ENCODE measurements at places on chromosomes 6 and 20. TPM values are rescaled to one million over a fixed set of nuclear protein-coding genes. Genes with fewer than 3 reads are reported as not detected.
A peak's percentile ranks its signal among the peaks of the same experiment; 100 is the strongest.

- H3K27ac ChIP-seq = no peak overlapping the region
- H3K36me3 ChIP-seq = no peaks in the 10 kb centered on the region
- DNase-seq = no peak
- no peaks in the 10 kb centered on the region for H3K27me3 ChIP-seq
- no peaks in the 10 kb centered on the region for H3K4me1 ChIP-seq
Measured at GRCh38 chr6:166435574-166435973, 52.8 kb upstream of the MPC1 start.

- no peak for DNase-seq
- H3K27ac ChIP-seq = no peak overlapping the region
- no peak overlapping the region for H3K4me3 ChIP-seq
Measured at GRCh38 chr6:106783640-106784566, 154.5 kb downstream of the QRSL1 start.

DNA sequence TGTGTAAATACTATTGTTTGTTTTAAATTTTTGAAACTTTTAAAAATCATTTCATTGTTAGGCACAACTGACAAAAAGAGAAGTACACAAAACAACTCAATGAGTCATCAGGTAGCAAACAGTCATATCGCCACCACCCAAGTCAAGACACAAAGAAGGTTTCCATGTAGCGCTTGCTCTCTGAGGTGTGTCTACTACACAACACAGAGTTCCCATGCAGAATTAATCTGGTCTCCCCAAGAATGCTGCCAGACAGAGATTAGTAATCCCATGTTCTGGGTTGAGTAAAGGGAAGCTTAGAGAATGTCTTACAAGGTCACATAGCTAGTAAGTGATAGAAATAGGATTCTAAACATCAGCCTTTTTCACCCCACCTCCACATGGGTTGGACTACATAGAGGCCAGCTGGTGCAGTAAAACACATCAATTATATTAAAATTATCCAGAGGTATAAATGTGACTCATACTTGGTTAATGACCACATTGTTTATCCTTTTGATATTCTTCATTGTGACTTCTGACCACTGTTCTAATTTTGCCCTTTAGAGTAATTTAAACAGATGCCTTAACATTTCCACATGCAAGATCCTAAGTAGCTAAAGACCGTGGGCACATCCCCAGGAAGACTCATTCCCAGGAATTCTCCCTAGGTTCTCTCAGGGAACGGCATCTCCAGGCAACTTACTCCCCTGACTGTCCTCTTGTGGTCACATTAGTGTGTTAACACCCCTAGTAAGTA, 413.5 kb downstream of the PRKN start:
- H3K4me3 ChIP-seq = no peak overlapping the region
- DNase-seq = no peak
- H3K4me1 ChIP-seq = no peaks in the 10 kb centered on the region
- no peak overlapping the region for H3K27ac ChIP-seq
- no peaks in the 10 kb centered on the region for H3K36me3 ChIP-seq

- H3K27ac ChIP-seq = no peak overlapping the region
- no peaks in the 10 kb centered on the region for H3K27me3 ChIP-seq
- H3K4me1 ChIP-seq = no peaks in the 10 kb centered on the region
- no peak overlapping the region for H3K4me3 ChIP-seq
- no peaks in the 10 kb centered on the region for H3K36me3 ChIP-seq
- no peak for DNase-seq
Measured at GRCh38 chr6:136438441-136438840, 111.8 kb downstream of the MAP7 start.

DNA sequence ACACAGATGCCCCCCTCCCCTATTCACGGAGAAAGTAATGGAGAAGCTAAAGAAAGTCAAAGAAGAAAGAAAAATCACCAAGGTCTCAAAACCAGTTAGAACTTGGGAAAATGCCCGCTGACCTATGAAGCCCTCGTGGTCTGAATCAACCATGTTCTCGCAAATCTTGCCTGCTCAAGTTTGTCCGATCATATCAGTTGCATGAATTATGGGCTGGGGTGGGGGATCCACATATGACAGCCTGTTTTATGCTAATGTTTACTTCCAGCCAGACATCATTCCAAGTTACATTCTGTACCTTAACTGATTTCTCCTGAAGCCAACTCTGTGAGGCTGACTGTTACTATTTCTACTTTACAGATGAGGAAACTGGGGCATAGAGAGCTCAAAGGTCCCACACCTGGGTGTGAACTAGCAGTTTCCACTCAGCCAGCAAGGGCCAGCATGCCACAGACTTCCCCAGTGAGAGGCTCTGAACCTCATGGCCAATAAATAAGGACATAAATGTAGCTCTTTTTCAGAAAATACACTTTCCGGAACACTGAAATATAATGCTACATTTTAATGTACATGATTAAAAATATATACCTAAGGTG, 2.1 kb downstream of the RNASET2 start:
- no peaks in the 10 kb centered on the region for H3K27me3 ChIP-seq
- DNase-seq = no peak
- peaks cover 4% of the 10 kb centered on the region for H3K4me1 ChIP-seq
- no peaks in the 10 kb centered on the region for H3K36me3 ChIP-seq

DNA sequence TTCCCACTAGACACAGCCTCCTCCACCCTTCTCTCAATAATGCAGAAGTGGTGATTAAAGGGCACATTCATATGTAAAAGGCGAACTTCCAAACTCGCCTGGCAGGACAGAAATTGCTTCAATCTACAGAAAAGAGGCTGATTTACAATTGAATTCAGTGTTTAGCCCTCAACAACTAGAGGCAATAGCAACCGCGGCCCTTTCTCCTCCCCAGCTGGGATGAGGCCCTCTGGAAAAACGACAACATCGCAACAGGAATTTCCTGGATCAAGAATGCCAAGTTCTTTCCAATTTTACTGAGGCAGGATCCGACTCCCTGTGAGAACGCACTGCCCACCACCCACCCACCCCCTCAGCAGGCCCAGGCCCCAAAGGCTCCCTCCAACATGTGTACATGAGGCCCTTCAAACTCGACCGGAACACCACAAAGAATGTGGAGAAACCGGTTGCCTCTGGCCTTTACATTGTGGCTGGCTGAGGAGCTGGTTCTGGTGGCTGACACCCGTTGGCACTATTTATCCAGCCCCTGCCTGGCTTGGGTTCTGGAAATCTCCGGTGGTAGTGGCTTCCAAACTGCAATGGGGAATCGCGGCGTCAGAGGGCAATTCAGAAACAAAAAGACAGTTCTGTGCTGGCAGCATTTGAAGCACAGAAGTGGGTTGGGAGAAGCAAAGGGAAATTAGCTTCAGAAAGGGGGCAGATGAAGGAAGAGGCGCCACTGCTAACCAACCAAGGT, 36.8 kb downstream of the ZMYND8 start:
- peak; percentile 78 for DNase-seq
- peak overlapping the region; percentile 92 for H3K27ac ChIP-seq
- peak overlapping the region; percentile 41 for H3K4me3 ChIP-seq
- peaks cover 99% of the 10 kb centered on the region for H3K4me1 ChIP-seq
- no peaks in the 10 kb centered on the region for H3K27me3 ChIP-seq

The BACH2 gene
- 3.3 TPM for total RNA-seq

The TRIM26 gene
- 32.2 TPM for total RNA-seq
